CD8-positive, alpha-beta memory T cell (primary cell): ENCODE measurements at places on chromosomes 13 and 19.

DNA sequence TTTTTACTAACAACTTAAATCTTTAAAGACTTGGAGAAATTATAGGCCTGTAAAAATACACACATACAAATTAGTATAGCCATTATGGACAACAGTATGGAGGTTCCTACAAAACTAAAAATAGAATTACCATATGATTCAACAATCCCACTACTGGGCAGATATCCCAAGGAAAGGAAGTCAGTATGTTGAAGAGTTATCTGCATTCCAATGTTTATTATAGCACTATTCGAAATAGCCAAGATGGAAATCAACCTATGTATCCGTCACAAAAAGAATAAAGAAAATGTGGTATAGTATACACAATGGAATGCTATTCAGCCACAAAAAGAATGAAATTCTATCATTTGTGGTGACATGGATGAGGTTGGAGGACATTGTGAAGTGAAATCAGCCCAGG lies 37.2 kb downstream of the SLITRK1 start:
- no peak for DNase-seq

GRCh38 chr19:33796164-33796875 lies at the start of gene KCTD15:
KCTD15 (plus strand) TSS chr19:33796870; CDS start chr19:33800455, 3,585 bp downstream.
- no peak for DNase-seq

GRCh38 chr19:53094754-53095575 lies 8.3 kb downstream of the ZNF160 start:
- no peak for DNase-seq

GRCh38 chr19:52694921-52695320 lies 39.9 kb downstream of the ZNF611 start:
- no peak for DNase-seq

- DNase-seq: no peak
Observed at GRCh38 chr13:21957833-21958232, 287.0 kb downstream of the FGF9 start.

- no peak for DNase-seq
Observed at GRCh38 chr13:101623470-101624209, 171.2 kb downstream of the ITGBL1 start.

DNA sequence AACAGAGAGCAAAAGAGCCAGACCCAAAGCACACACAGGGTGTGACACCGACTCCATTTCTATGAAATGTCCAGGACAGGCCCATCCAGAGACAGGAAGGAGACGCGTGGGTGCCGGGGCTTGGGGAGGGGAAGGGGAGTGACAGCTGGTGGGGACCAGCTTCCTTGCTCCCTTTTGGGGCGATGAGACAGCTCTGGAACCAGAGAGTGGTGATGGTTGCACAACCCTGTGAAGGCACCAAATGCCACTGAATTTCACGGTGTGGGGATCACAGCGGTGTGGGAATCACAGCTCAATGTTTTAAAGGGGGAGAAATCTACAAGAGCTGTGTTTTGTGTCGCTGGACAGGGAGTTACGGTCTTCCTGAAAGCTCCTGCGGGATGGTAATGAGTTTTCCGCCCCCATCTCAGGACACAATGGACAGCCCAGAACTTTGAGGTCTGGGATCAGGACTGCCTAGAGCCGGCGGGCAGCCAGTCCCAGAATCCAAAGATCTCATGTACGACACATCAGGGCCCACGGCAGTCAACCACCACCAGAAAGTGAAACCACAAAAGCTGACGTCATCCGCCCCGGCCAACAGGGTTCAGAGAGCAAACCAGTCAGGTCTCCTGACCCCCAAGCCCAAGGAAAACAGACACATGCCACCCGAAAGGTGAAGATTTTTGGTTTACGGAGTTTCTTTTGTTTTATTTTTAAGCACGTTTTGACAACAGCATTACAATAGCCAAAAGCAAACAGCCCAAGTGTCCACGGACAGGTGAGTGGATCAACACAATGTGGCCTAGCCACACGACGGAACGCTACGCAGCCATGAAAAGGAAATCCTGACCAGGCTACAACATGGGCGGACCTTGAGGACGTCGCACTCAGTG lies 7.3 kb downstream of the SGTA start:
- peak; percentile 58 for DNase-seq

GRCh38 chr19:17335575-17335974 lies 920 bp upstream of the ANO8 start:
- DNase-seq: no peak

GRCh38 chr13:111879719-111880118 lies 187.2 kb upstream of the SOX1 start:
- DNase-seq: no peak

GRCh38 chr13:109454167-109454917 lies 332.0 kb downstream of the IRS2 start:
- DNase-seq: no peak

- no peak for DNase-seq
Observed at GRCh38 chr13:90526711-90527110, 820.8 kb upstream of the MIR17HG start.

DNA sequence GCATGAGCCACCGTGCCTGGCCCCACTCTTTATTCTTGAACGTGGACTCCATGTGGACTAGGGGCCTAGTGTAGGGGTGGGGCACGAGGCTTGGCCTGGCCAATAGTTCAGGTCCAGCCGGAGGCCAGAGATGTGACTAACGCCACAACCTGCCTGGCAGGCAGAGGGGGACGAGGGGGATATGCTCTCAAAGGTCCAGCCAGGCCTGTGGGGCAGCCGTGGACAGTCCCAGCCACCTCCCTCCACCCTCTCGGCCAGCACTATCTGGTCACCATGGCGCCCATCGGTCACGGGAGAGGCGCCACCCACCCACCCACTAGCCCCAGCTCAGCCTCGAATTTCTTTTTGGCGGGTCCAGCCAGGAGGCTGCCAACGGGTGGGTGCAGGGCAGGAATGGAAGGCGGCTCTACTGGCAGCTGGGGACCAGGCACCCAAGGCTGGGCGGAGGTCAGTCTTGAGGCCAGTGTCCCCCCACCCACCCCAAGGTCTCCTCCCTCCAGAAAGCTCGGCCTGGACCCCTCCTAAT lies 2.2 kb upstream of the CERS1 start:
- no peak for DNase-seq

DNA sequence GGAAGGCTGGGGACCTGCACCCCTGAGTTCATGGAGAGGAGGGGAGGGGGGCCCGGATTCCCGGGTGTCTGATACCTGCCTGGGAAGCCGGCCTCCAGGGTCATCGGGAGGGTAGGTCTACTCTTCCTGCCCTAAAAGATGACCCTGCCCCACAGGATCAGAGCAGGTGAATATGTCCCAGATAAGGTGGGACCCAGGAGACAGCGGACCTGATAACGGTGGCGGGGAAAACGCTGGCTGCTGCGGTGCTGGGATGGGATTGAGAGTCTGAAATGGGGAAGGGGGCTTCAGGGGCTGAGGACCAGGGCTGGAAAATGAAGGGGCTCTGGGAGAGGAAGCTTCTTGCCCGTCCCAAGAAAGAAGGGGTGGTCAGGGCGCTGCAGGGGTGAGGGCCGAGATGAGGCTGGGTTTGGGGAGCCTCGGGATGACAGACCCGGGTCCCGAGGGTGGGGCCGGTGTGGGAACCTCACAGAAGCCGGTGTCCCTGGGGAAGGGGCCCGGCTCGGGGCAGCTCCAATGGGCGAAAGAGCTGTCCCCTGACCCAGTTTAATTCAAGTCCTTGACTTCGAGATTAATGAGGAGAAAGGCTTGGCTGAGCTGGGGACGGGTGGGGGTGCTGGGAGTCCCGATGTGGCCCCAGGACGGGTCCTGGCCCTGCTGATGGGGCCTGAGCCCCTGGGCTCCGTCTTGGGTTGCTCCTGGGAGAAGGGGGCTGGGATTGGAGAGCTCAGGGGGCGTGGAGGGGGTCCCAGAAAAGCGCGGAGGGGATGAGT lies 823 bp downstream of the TTYH1 start:
- no peak for DNase-seq

- no peak for DNase-seq
Observed at GRCh38 chr13:79548902-79549301, 67.9 kb downstream of the NDFIP2 start.

DNA sequence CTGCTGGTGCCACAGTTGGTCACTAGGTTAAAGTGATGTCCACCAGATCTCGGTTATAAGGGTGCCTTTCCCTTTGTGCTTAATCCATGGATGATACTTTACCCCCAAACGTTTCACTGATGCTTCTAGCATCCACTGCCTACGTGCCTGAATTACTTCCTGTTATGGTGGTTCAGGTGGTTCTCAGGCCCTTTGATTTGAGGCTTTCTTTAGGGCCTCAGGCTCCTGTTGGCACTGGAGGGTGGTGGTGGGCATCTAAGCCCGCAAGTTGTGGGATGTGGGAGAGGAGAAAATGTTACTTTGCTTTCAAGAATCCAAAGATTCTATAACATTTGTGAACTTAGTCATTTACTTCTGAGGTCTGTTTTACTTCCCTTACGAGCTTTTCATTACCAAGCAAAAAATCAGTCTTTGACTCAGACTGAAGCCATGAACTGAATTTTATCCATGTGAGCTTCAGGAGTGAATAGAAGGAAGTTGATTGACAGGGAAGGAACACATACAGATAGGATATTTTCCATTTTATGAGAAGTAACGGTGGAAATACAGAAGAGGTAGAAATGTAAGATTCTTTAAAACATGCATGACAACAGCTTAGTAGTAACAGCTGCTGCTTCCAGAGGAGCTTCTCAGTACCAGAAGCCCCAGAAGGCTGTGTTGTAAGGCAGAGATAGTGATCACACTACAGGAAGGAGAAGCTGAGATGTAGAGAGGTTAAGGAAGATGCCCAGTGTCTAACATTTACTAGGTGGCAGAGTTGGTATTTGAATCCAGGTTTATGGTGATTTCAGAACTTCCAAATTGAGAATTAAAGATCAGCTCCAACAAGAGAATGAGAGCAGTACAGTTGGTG lies 65.0 kb downstream of the ARHGEF7 start:
- DNase-seq: no peak

GRCh38 chr13:99782669-99783068 lies 188.9 kb downstream of the ZIC5 start:
- DNase-seq: no peak

GRCh38 chr13:36668316-36668715 lies 5.5 kb upstream of the SERTM1 start:
- DNase-seq: no peak

- DNase-seq: no peak
Observed at GRCh38 chr13:47774671-47774994, 226.4 kb downstream of the SUCLA2 start.

- DNase-seq: peak; percentile 65
Observed at GRCh38 chr19:35644987-35645679, 3.0 kb upstream of the COX6B1 start.

- no peak for DNase-seq
Observed at GRCh38 chr13:76853481-76853880, 32.7 kb downstream of the KCTD12 start.

- DNase-seq: no peak
Observed at GRCh38 chr13:30837227-30838159, 68.6 kb upstream of the MEDAG start.

- DNase-seq: no peak
Observed at GRCh38 chr13:65168026-65168425, 2062.1 kb downstream of the PCDH9 start.

- DNase-seq: no peak
Observed at GRCh38 chr13:43041369-43041921, 18.1 kb downstream of the DNAJC15 start.

DNA sequence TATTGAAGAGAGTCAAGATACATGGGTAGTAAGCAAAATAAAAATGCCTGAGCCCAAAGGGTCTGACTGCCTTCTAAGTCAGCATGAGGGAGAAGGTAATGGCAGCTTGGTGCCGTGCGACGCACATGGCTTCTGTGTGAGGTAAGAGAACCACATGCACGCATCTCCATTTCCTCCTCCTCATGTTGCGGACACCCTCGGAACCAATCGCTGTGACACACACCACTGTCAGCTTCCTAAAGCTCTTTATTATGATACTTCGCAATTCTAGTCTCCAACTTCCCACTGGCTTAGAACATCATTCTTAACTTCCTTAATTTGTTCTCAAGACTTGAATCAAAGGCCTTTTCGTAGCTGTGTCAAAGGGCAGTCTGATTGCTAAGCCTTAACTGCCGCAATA lies 170.1 kb downstream of the OXGR1 start:
- DNase-seq: no peak

DNA sequence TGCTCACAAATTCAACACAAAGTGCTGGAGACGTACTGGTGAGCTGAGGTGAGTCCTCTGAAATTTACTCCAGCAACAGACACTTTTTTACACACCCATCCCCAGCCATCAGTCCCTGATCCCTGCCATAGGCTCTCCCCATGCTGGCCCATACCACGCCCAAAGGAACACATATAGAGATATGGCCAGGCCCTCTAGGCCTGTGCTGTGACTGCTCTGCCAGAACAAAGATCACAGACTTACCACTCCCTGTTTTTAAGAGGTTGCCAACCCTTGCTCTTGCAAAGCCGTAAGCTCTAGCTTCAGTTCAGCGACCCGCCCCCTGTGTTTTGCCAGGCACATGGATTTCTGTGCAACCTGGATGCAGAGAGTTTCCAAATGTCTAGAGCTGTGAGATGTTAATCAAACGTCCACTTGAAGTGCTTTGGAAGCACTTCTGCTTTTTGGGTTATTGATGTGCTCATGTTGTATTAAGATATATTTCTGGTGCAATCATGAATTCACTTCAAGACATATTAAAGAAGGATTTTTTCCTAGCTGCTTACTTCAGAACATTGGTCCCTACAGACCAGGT lies 59.7 kb downstream of the DLEU7 start:
- DNase-seq: no peak

DNA sequence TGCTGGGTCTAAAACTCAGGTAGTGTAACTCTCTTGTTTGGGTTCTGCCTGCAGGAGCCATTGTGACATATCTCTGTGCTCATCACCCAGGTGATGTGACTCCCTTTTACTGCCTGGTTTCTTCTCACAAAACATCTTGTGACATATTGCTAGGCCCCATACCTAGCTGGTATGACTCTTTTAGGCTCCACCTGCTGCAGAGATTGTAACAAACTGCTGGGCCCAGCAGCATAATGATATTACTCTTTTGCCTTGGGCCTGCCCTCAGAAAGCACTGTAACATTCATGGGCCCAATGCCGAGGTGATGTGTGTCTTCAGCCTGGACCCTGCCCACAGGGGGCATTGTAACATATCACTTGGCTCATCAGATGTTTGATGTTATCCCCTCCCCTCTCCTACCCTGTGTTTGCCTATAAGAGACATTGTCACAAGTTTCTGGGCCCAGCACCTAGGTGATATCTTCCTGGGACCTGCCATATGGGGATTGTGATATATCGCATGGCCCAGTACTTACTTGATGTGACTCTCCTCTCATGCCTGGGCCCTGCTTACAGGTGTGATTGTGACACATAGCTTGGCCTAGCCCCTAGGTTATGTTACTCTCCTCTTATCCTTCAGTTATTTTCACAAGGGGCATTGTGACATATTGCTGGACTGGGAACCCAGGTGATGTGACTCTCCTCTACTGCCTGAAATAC lies 18.0 kb upstream of the ZNF681 start:
- DNase-seq: no peak

GRCh38 chr19:42466521-42467182 lies 23.9 kb upstream of the CXCL17 start:
- DNase-seq: no peak
